ENCODE measurements at places on chromosomes 4 and X.

DNA sequence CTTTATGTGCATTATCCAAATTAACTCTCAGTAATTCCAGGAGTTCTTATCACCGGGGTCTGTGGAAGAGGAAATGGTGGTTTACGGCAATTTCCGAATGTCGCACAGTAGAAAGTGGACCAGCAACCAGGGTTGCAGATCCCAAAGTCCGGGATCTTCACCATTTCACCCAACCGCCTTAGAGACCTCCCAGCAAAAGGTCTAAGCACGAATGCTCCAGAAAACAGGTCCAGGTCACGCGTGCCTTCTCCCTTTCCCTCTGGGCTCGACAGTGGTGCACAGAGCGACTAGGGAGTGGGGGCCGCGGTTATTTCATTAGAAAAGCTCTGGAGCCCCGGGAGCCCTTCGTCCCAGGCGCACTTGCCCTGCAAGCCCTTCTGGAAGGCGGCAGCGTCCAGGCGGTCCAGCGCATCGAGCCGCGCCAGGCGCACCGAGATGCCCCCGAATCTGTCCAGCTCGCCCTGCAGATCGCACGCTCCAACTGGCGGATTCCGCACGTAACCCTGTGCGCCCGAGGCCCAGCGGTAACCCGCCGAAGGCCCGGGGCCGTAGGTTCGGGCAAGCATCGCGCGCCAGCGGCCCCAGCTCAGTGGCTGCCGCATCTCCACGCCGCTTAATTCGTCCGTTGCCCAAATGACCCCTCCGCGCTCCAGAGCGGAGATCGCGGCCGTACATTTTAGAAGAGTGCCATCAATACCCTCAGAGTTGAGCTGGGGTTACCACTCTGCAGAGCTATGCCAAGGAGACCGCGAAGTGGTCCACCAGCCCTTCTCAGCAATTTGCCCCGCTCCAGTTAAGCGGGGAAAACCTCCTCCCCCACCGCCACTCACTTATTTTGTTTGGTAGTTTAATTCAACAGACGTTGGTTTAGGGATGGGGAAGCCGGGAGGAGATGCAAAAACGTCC, at the start of gene NUDT6:
Gene NUDT6 (minus strand): TSS at position 627 of the 906 bp plus-strand sequence. CDS start 25 bp downstream, at position 602.
- DNase-seq, result peak; percentile 70

- DNase-seq, result peak; percentile 28
Observed at GRCh38 chrX:80285131-80285773, 135.0 kb upstream of the TENT5D start.

GRCh38 chrX:42869659-42870476, 91.9 kb upstream of the PPP1R2C start:
- peak; percentile 6 for DNase-seq

DNA sequence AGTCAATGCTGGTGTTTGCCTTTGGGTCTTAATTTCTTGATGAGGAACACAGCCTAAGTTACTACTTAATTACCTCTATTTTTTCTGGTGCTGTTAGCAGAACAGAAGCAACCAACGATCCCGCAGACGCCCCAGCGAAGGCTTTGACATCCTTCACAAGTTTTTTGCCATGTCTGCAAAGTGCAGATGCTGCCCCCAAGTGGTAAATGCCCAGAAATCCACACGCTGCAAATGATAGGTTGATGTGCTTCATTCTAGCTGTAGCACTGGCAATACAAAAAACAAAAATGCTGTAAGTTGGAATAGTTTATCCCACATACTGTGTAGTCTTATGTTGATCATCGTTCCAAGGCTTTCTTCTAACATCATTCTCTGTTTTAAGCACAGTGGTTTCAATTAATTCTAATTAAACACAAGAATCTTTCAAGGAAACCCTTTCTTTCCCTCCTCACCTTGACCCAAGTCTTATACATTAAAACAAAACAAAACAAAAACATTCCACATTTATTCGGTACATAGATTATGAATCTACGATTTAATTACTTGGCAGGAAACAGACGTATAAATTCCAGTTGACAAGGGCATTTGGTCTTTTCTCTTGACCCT, 1.2 kb downstream of the PNPLA4 start:
- peak; percentile 81 for DNase-seq

DNA sequence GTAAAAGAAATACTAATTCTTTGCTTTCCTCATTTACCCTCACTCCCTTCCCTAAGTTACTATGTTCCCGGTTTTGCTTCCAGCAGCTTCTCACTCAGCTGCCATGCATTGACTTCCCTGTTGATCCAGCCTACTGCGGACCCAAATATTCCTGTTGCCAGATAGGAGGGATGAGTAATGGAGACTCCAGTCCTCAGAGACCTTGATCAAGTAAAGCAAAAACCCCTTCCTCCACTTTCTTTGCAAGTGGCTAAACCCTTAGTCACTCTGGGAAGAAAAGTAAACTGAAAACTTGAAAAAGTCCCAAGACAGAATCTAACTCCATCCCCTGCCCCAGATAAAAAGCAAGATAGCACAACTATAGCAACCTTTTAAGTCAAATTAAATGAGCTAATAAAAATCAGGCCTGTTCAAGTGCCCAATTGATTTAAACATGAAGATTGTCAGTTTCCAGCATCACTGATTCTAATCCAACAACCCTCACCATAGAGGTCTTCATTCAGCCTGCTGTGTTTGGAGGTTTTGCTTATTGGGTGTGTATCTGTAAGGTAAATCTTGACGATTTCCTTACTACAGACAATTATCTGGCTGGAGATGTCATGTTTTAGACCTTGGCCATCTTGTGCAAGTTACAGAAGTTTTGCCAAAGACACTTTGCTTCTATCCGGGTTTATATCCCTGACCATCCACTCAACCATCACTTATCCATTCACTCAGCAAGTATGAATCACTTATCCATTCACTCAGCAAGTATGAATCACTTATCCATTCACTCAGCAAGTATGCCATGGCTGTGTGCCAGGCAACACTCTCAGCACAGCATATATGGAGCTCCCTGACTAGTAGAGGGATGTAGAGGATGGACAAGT, 17.6 kb downstream of the FGFBP1 start:
- no peak for DNase-seq

GRCh38 chr4:78022517-78022916, 34.6 kb upstream of the FRAS1 start:
- DNase-seq, result no peak

DNA sequence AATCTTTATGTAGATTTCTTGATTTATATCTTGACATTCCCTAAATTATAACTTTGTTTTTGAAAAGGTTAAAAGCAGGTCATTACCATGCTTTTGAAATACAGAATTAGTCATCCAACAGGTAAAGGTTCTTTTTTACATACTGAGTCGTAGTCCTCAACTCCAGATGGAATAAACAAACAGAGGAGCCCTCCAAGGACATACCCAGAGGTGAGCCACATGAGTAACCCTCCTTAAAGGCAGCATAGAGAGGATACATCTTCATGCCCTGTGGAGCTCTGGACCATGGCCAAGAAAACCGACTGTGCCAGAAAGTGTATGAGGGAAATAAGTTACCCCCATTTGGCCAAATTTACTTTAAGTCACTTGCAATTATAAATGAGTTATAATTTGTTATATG, 95.3 kb upstream of the MCF2 start:
- DNase-seq, result no peak

All from activated CD4-positive, alpha-beta T cell treated with anti-CD3 and anti-CD28 coated beads, Interleukin-10, Interleukin-2, amounts not matched to agents 100 ng/mL and 50 ng/mL, durations not matched to agents 16 hours and 8 hours (primary cell).